Neural crest cell (in vitro differentiated cells): ENCODE measurements at places on chromosomes 1 and 21. TPM values are rescaled to one million over a fixed set of nuclear protein-coding genes. Genes with fewer than 3 reads are reported as not detected.

DNA sequence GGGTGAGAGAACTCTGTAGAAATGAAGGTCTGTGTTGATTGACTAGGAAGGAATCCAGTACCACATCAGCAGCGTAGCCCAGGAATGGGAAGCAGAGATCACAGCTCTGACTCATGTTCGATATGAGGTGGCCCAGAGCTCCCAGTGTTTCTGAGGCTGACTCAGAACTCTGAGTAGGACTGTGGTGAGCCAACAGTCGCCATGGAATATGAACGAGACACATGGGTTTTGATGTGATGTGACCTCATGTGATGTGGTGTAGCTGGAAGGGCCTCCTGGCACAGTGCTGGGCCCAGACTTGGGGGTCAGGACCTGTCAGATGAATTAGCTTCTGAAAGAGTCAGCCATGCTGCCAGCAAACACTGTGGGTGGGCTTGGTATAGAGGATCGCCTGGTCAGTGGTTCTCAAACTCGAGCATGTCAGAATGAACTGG is 237.0 kb downstream of the MRPL39 start:
- peaks cover 3% of the 10 kb centered on the region for H3K27me3 ChIP-seq
- no peak for DNase-seq
- H3K4me3 ChIP-seq, result no peak overlapping the region
- no peaks in the 10 kb centered on the region for H3K4me1 ChIP-seq
- no peak overlapping the region for H3K27ac ChIP-seq

GRCh38 chr1:4653796-4654725 is at the start of gene AJAP1:
Gene AJAP1, plus strand, starts transcription at chr1:4654609. Its CDS starts 817 bp downstream, at chr1:4655426.
- no peak within 1 kb of the TSS for H3K27ac ChIP-seq
- DNase-seq, result peak; percentile 37

DNA sequence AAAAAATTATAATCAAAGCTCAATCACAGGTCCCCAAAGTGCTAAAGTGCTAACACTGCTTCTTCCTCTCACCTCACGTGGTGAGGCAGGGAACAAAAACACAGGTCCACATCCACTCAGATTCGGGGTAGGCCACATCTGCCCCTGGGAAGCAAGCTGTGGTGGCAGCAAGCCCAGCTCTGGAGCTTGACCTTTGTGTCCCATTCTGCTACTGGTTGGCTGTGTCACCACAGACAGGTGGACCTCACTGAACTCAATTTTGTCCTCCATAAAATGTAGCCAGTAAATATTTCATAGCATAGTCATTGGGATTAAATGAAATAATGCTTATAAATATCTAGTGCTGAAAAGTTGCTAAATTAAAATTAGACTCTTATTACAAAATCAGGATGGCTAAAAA is 8.5 kb downstream of the AZIN2 start:
- peaks cover 3% of the 10 kb centered on the region for H3K27me3 ChIP-seq
- no peak for DNase-seq
- H3K4me3 ChIP-seq, result no peak overlapping the region
- H3K4me1 ChIP-seq, result peaks cover 8% of the 10 kb centered on the region
- no peaks in the 10 kb centered on the region for H3K36me3 ChIP-seq

- no peaks in the 10 kb centered on the region for H3K36me3 ChIP-seq
- no peak overlapping the region for H3K27ac ChIP-seq
- peaks cover 36% of the 10 kb centered on the region for H3K4me1 ChIP-seq
- no peak for DNase-seq
These were observed 134.0 kb downstream of the KIF26B start for GRCh38 chr1:245288796-245289195.

- H3K27ac ChIP-seq, result no peak overlapping the region
- no peaks in the 10 kb centered on the region for H3K36me3 ChIP-seq
- H3K4me3 ChIP-seq, result no peak overlapping the region
- no peaks in the 10 kb centered on the region for H3K27me3 ChIP-seq
These were observed 438.1 kb downstream of the PRDM2 start for GRCh38 chr1:14138135-14138506.

DNA sequence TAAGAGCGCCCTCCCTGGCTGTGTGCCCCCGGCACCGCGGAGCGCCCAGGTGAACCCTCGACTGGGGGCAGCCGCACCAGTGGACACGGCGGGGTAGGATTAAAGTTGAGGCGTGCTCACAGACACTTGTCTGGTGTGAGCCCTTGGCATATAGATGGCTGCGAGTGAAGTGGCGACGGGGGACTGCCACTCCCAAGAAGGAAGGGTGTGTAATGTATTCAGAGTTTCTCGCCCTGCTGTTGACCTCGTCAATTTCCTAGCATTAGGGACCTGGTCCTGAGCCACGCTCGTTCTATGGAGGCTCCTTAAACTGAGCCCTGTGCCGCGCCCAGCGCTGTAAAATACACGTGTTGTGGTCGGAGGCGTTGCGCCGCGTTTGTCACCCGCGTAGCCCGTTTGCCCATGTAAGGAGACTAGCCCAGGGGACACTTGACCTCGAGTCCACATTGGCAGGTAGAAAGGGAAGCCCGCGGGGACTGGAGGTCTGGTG is 554 bp downstream of the EVA1C start:
- H3K4me1 ChIP-seq, result peaks cover 30% of the 10 kb centered on the region
- no peaks in the 10 kb centered on the region for H3K36me3 ChIP-seq
- H3K27me3 ChIP-seq, result peaks cover 78% of the 10 kb centered on the region
- H3K27ac ChIP-seq, result no peak overlapping the region
- no peak for DNase-seq

DNA sequence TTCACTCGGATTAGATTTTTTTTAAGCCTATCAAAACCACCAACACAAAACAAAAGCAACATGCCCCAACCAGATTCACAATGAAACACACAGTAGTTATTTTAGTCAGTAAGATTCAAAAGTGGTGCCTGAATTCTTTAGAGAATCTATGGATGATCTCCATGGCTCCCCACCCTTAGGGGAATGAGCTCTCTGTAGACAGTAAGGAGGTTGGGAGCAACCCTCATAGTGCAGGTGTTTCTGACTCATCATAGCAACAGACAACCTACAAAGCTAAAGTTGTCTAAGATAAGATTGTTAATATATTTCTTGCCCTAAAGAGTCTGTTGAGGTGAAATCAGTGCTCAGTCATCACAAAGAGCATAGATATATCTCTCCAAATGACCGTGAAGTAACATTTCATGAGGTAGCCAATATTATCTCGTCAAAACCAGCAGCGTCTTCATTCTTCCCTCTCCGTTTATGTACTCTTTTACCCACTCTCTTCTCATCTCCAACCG is 78.3 kb downstream of the ADAMTS1 start:
- H3K4me3 ChIP-seq, result no peak overlapping the region
- no peaks in the 10 kb centered on the region for H3K4me1 ChIP-seq
- no peaks in the 10 kb centered on the region for H3K27me3 ChIP-seq
- H3K27ac ChIP-seq, result no peak overlapping the region

GRCh38 chr1:58045094-58045705 is 501.3 kb downstream of the OMA1 start:
- H3K4me3 ChIP-seq, result no peak overlapping the region
- DNase-seq, result no peak
- H3K36me3 ChIP-seq, result no peaks in the 10 kb centered on the region
- H3K4me1 ChIP-seq, result peaks cover 3% of the 10 kb centered on the region

- no peak for DNase-seq
- H3K27me3 ChIP-seq, result no peaks in the 10 kb centered on the region
- H3K36me3 ChIP-seq, result no peaks in the 10 kb centered on the region
- no peak overlapping the region for H3K4me3 ChIP-seq
These were observed 15.9 kb upstream of the PIK3R3 start for GRCh38 chr1:46148318-46148717.

- peaks cover 20% of the 10 kb centered on the region for H3K4me1 ChIP-seq
- H3K27me3 ChIP-seq, result no peaks in the 10 kb centered on the region
- no peak overlapping the region for H3K4me3 ChIP-seq
- no peaks in the 10 kb centered on the region for H3K36me3 ChIP-seq
These were observed 48.0 kb upstream of the LRRC52 start for GRCh38 chr1:165495858-165496205.

DNA sequence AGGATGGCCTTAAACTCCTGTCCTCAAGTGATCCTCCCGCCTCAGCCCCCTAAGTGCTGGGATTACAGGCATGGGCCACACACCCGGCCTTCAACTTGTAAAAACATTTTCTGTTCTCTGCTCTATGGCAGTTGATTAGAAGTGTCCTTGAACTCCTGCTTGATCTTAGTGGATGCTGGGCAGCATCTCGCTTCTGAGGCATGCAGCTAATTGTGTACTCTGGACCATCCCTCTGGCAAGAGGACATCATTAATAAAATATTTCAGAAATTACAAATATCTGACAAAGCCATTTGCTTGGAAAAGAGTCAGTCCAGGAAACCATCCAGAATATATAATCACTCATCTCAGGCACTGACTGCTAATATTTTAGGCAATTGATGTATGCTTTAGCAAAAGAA is 8.1 kb downstream of the NGF start:
- H3K4me1 ChIP-seq, result no peaks in the 10 kb centered on the region
- H3K27me3 ChIP-seq, result peaks cover 13% of the 10 kb centered on the region
- no peaks in the 10 kb centered on the region for H3K36me3 ChIP-seq
- H3K27ac ChIP-seq, result no peak overlapping the region
- DNase-seq, result no peak
- H3K4me3 ChIP-seq, result no peak overlapping the region

DNA sequence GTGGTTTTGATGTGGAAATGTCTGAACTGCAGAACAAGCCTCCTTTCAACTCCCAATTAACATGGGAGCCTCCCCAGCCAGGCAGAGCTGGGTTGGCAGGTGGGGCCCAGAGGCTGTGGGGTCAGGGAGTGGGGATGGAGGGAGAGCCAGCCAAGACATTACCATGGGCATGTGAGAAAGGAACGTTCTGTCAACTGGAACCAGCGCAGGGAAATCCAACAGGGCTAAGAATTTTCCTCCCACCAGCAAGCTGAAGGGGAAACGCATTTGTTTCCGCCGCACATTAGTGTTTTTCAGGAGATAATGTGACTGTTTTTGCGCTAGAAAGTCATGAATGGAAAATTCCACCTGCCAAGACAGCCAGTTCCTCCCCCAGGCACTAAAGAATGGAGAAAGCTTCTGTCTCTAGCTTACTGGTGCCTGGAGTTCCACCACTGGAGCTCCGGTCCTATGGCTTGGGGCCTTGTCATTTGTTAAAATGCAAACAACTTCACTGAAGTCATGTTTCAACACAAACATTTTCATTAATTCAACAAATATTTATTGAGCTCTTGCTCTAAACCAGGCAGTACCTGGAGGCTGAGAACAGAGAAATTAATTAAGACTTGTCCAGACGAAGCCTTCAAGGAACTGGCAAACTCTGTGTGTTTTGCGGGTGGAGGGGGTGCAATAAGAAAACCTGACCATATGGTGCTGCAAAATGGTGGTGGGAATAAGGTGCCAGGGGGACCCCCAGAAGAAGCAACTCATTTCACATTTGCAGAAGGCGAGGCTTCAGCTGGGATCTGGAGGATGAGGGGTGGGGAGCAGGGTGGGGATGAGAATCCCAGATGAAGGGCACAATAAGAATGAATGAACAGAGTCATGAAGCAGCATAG is 305.1 kb downstream of the MATN1 start:
- H3K4me1 ChIP-seq, result no peaks in the 10 kb centered on the region
- H3K27me3 ChIP-seq, result no peaks in the 10 kb centered on the region
- no peak overlapping the region for H3K27ac ChIP-seq
- H3K36me3 ChIP-seq, result no peaks in the 10 kb centered on the region

- peak overlapping the region; percentile 7 for H3K27ac ChIP-seq
- H3K4me1 ChIP-seq, result peaks cover 27% of the 10 kb centered on the region
- no peak for DNase-seq
- H3K36me3 ChIP-seq, result peaks cover 42% of the 10 kb centered on the region
These were observed 23.7 kb downstream of the DHCR24 start for GRCh38 chr1:54863267-54863665.

GRCh38 chr1:72375226-72375625 is 92.9 kb upstream of the NEGR1 start:
- no peaks in the 10 kb centered on the region for H3K27me3 ChIP-seq
- H3K27ac ChIP-seq, result no peak overlapping the region
- H3K4me1 ChIP-seq, result peaks cover 7% of the 10 kb centered on the region
- no peak for DNase-seq
- no peak overlapping the region for H3K4me3 ChIP-seq

GRCh38 chr21:45355573-45355972 is 49.4 kb upstream of the COL18A1 start:
- no peaks in the 10 kb centered on the region for H3K36me3 ChIP-seq
- peaks cover 40% of the 10 kb centered on the region for H3K4me1 ChIP-seq
- H3K27ac ChIP-seq, result no peak overlapping the region
- no peak overlapping the region for H3K4me3 ChIP-seq

DNA sequence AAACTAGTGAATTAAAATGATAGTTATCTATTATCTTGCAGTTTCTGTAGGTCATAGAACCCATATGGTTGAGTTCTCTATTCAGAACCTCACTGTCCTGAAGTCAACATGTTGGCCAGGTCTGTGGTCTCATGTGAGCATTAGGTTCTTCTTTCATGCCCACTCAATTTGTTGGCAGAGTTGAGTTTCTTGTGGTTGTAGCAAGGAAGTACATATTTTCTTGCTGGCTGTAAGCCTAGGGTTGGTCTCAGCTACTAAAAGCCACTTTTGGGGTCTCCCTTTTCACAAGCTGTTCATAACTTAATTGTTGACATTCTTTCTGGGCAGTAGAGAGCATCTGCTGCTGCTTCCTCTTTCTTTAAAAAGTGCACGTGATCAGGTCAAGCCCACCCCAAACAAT is 1165.1 kb upstream of the NCAM2 start:
- H3K27me3 ChIP-seq, result no peaks in the 10 kb centered on the region
- H3K4me3 ChIP-seq, result no peak overlapping the region
- H3K4me1 ChIP-seq, result no peaks in the 10 kb centered on the region
- H3K27ac ChIP-seq, result no peak overlapping the region
- H3K36me3 ChIP-seq, result no peaks in the 10 kb centered on the region

- no peaks in the 10 kb centered on the region for H3K4me1 ChIP-seq
- H3K4me3 ChIP-seq, result no peak overlapping the region
- no peak overlapping the region for H3K27ac ChIP-seq
- no peaks in the 10 kb centered on the region for H3K27me3 ChIP-seq
These were observed 1341.7 kb downstream of the PLA2G4A start for GRCh38 chr1:188170411-188170810.

- peak; percentile 58 for DNase-seq
- H3K4me3 ChIP-seq, result no peak overlapping the region
- no peak overlapping the region for H3K27ac ChIP-seq
- H3K27me3 ChIP-seq, result no peaks in the 10 kb centered on the region
- H3K36me3 ChIP-seq, result no peaks in the 10 kb centered on the region
- H3K4me1 ChIP-seq, result peaks cover 13% of the 10 kb centered on the region
These were observed 36.2 kb upstream of the BTG2 start for GRCh38 chr1:203268901-203269653.

The TFF1 gene
- total RNA-seq, result not detected in 2 replicates

The APCS gene
- total RNA-seq, result not detected in 2 replicates

The ASPM gene
- total RNA-seq, result 53.3 and 57.6 TPM in 2 replicates

The PTCH2 gene
- total RNA-seq, result 1.4 and 2.0 TPM in 2 replicates

The CDC42 gene
- total RNA-seq, result 192 and 198 TPM in 2 replicates

The AQP10 gene
- not detected in 2 replicates for total RNA-seq
